NCI-H2171 treated with DMSO at 0.1 percent for 48 hours (cell line): ENCODE measurements at places on chromosomes 16 and 17.
A peak's percentile ranks its signal among the peaks of the same experiment; 100 is the strongest.

GRCh38 chr17:51439395-51440229 lies 179.3 kb downstream of the UTP18 start:
- no peak for DNase-seq

- no peak for DNase-seq
These were observed 22.6 kb upstream of the PMP22 start for GRCh38 chr17:15287538-15288267.

- peak; percentile 31 for DNase-seq
These were observed 2.5 kb upstream of the CDH3 start for GRCh38 chr16:68642436-68643101.

- DNase-seq = no peak
These were observed 103.8 kb downstream of the ANKFN1 start for GRCh38 chr17:56257075-56257474.

GRCh38 chr17:46024590-46024989 lies 25.5 kb downstream of the STH start:
- no peak for DNase-seq

DNA sequence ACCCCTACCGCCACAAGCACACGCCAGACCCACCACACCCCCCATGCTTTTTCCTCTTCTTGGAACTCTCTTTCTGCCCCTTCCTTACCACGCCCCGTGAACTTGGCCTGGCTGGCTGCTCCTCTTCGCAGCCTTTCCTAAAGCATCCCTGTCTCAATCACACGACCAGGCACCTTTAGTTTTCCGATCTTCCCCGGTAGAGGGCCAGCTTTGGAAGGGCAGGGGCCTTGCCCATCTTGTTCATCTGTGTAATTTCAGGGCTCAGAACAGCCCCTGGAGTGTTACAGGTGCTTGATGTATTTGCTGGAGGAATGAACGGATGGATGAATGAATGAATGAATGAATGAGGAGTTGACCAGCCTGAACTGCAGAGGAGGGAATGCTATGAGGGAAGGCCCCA lies 3.7 kb downstream of the SPPL2C start:
- no peak for DNase-seq

DNA sequence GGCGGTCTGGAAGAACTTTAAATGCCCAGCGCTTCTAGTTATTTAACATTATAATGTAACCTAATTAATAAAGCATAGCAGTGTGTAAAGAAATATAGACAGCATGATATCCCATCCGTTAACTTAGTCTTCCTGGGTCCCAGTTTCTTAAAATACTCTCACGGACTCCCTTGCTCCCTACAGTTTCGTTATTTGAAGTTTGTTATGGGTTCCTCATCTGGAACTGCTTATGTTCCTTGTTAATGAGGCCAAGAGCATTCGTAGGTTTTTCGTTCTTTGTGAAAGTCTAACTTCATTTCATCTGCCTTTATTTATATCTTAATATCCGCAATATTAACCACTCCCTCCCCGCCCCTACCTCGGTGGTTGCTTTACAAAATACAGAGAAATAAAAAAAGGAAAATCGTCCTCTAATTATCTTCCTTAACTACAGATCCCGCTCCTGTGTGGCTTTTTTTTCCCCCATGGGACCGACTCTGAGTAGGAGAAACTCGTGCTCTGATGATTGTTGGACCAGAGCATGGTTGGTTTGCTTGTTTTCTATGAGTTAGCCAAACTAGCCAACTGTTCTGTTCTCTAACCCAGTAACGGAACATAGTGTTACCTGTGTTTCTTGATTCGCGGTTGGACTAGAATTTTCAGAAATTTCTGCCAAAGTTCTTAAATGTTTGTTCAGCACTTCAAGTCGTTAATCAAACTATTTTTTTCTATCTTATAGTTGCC lies 863 bp downstream of the ADPRM start:
- DNase-seq = peak; percentile 23

- peak; percentile 49 for DNase-seq
These were observed 80.8 kb downstream of the OMG start for GRCh38 chr17:31216031-31216751.

- DNase-seq = no peak
These were observed 171.1 kb upstream of the IRX6 start for GRCh38 chr16:55152875-55153390.

- no peak for DNase-seq
These were observed 17.5 kb downstream of the WWOX start for GRCh38 chr16:78116946-78117345.

DNA sequence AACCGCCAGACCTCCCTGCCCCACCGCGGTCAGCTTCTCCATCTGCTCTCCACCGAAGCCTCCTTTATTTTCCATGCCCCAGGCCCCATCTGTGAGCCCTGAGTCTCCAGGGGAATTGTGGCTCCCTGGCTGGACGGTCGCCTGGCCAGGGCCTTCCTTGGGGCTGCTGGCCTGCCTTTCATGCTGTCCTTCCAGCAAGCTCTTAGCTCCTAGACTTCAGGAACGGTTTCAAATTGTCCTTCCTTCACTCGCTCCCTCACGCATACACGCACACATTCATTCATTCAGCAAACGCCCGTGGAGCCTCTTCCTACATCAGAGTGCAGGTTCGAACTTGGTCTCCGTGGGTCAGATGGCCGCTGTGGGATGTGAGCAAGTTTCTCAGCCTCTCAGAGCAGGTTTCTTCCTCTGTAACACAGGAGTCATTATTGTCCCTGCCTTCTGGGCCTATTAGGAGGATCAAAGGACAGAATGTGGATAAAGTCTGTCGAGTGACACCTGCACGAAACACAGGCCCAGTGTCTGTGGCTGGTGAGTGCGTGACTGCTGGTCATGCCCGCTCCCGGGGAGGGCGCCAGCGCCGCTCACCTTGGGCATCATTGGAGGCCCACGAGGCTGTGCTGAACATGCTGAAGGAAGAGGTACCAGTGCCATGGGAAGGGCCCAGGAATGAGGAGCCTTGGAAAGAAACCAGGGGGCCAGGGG lies 18.7 kb upstream of the GSE1 start:
- no peak for DNase-seq

DNA sequence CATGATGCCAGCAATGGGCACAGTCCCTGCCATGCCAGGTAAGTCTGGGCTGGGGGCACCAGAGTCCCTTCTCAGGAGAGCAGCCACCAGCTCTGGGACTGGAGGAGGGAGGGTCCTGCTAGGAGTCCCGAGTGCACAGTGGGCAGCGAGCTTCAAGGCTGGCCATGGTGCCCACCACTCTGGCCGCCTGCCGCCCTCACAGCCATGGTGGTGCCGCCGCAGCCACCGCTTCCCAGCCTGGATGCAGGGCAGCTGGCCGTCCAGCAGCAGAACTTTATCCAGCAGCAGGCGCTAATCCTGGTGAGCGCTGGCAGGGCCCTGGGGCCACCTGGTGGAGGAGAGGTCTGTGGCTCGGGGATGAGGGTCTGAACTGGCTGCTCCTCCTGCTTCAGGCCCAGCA lies 17.9 kb upstream of the SMIM5 start:
- DNase-seq = no peak

DNA sequence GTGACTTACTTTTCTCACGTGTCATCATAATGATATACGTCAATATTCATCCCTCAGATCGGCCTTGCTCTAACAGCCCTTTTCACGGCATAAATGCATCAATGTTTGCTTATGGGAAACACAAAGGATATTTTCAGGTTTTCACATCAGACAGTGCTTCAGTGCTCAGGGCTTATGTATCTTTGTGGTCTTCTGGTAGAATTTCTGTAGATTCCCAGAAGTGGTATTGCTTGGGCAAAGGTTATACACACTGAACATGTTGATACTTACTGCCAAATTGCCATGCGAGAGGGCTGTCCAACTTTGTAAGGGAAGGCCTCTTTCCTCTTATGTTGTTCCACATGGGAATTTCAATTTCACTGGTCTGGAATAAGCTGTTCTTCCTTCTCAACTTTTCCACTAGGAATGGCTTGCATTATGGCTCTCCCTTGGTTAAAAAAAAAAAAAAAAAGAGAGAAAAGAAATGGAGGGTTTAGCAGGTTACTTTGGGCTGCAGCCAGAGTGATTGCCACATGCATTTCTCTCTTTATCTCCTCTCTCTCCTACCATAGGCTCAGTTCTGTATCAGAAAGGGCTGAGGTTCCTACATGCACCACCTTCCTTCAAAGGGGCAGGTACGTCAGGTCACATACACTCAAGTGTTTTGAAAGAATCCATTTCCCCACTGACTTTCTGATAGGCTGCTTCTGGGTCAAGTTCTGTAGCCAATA lies 19.3 kb downstream of the DHODH start:
- DNase-seq = no peak

- DNase-seq = no peak
These were observed 94.4 kb downstream of the CLEC16A start for GRCh38 chr16:11038777-11039176.

DNA sequence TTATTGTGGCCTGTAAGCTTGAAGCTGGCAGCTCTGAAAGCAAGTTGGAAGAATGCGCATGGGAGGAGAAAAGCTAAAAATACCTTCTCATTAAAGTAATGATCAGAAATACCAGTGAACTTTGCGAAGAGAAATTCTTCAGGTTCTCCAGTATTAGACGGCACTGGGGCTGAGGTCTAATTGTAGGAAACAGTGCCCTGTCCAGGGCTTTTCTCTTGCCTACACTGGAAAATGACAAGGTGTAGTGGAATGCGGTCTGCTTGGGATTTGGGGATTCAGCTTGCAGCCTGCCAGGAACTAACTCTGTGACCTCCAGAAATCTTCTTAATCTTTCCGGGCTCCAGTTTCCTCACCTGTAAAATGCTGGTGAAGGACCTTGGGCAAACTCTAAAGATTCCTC lies 53.3 kb upstream of the KCNJ16 start:
- no peak for DNase-seq

DNA sequence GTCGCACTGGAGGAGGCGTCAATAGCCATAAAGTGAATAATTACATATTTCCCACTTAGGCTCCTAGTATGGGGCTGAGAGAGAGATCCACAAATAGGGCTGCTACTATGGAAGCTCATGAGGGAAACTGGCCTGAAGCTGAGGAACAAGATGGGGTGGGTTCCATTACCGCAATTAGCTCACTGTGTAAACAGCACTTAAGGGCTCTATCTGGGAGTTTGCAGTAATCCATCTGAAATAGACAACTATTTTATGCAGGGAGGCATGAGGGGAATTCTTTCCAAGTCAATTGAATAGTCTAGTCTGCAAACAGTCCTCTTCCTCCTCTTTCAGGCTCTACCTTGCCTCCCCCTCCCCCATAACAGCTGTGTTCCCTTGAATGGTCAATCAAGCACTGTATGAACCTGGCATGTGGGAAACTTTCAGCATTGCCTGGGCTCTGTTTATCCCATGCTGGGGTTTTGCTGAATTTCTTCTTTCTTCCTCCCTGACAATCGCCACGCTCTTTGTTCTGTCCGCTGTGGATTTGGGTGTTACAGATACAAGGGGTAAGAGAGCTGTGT lies 56.1 kb upstream of the MAF start:
- DNase-seq = no peak

GRCh38 chr17:46106966-46107644 lies 86.1 kb downstream of the KANSL1 start:
- DNase-seq = no peak

DNA sequence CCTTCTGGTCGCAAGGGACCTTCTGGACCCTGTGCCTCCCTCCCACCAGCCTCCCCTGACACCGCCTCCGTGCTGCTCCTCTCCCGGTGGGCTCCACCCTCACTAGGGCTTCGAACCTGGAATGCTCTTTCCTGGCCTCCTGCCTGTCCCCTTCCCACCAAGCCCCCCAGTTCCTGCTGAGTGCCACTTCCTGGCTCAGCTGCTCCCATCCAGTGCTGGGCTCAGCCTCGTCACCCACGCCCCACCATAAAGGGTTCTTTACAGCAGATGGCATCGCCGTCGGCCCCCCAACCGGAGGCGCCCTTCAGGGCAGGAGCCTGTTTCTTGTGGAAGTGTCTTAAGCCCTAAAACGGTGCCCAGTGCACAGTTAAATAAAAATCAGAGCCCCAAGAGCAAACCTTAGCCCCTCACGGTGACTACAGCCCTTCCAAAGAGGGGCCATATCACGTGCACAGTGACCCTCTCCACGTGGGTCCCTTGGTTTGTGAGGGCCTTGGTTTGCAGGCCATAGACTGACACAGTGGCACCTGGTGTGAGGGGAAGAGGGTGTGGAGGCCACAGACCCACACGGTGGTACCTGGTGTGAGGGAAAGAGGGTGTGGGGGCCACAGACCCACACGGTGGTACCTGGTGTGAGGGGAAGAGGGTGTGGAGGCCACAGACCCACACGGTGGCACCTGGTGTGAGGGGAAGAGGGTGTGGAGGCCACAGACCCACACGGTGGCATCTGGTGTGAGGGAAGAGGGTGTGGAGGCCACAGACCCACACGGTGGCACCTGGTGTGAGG lies 111.4 kb downstream of the METRNL start:
- no peak for DNase-seq

GRCh38 chr16:89431158-89431584 lies 59.2 kb downstream of the ANKRD11 start:
- peak; percentile 56 for DNase-seq

DNA sequence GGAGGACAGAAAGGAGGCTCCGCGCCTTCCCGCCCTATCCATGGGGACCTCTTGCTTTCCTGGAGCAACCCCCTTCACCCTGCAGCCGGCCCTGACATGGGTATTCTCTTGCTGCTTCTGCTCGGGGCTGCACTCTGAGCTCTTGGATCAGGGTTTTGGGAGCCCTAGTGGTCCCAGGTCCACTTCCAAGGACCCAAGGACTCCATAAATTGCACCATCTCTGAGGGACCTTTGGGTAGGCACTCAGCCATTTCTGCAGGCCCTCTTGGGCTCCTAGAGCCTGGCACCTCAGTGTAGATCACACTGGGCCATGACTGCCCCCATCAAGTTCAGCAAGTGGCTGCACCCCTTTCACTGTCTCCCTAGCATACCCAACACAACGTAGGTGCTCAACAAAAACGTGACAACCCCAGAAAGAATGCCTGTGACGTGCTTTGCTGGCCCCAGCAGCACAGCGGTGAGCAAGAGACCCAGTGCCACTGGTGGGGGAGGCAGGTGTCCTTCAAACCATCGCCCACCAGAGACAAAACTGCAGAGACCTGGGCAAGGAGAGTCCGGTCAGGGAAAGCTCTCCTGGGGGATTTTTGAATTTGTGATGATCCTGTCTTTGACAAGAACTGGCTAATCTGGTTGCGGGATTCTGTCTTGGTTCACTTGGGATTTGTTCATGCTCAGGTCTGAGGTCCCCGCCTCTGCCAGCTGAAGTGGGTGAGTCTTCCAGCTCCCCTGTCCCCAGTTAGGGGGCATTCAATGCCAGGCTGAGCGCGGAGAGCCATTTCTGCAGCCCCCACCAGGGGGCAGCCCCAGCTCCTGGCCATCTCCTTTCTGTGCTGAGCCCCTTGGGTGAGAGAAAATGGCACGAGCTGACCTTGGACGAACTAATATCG lies 2.5 kb upstream of the RAB11FIP4 start:
- DNase-seq = peak; percentile 16

DNA sequence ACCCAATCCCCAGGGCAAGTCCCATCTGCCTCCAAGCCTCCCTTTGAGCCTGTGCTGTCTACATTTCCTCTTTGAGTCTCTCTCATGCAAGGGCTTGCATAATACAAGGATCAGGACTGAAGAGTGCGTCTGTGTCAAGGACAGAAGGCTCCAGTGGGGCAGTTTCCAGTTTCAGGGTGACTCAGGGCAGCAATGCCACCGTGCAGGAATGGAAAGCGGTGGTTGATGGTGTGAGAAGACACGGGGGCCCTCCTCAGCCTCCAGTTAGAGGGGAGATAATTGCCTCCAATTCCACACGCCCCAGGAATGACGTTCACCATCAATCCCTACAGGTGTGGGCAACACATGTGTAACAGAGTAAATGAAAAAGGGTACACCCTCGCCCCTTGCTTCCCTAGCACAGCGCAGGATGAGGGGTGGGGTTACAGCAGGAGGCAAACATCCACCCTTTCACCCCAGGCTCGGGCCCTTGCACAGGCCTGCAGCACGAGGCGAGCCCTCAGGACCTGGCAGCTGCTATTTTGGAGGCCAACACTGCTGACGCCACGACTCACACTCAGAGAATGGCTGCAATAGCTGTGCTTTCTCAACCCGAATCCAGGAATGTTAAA lies 24.8 kb upstream of the SLC25A19 start:
- no peak for DNase-seq
